ENCODE measurements at places on chromosomes 16 and 17.

DNA sequence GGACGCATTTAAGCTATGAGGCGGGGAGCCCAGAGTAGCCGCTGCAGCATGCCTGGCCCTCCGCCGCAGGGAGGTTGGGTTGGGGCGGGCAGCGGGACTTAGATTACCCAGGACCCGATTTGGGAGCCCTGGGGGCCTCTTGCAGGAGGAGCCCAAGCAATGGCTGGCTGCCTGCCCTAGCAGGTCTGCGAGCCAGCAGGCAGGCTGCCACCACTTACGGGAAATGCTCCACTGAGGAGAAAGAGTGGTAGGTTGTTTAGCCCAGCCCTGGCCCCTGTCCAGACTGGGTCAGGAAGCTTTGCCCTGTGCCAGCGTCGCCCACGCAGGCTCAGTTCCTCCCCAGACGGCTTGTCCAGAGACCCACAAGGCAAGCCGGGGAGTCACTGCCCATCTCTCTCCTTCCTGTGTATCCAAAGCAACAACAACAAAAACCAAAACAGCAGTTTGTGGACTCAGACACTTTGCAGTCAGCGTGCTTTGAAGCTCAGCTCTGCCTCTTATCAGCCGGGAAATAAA lies 10.3 kb upstream of the TVP23A start:
- DNase-seq = peak; percentile 78

DNA sequence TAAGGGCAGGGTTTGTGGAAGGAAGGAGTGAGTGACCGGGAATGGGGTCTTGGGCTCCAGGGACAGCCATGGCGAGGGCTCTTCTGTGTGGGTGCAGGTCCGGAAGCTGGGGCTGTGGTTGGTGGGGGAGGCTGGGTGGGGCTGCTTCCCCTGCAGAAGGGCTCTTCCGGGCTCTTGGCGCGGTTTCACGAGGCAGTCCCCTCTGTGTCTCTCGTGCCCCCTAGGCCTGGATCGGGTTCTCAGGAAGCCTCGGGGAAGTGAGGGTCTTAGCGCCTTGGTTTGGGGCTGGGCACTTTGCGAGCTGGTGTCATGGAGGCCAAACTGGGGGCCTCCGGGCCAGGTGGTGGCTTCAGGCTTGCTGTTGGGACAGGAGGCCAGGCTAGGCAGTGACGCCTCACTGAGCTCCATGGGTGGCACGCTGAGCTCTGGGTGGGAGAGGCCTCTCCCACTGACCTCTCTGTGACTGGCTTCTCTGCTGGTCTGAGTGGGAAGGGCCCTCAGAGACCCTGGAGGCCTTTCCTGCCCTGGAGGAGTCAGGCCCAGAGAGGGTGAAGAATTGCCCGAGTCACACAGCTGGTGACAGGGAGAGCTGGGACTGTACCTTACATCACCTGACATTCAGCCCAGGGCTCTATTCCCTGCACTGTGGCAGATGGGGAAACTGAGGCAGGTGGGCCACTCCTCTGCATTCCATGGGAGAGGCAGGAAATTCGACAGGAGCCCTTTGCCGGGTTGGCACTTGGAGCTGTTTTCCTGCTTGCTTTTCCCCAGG lies 8.2 kb downstream of the ADCY7 start:
- no peak for DNase-seq

DNA sequence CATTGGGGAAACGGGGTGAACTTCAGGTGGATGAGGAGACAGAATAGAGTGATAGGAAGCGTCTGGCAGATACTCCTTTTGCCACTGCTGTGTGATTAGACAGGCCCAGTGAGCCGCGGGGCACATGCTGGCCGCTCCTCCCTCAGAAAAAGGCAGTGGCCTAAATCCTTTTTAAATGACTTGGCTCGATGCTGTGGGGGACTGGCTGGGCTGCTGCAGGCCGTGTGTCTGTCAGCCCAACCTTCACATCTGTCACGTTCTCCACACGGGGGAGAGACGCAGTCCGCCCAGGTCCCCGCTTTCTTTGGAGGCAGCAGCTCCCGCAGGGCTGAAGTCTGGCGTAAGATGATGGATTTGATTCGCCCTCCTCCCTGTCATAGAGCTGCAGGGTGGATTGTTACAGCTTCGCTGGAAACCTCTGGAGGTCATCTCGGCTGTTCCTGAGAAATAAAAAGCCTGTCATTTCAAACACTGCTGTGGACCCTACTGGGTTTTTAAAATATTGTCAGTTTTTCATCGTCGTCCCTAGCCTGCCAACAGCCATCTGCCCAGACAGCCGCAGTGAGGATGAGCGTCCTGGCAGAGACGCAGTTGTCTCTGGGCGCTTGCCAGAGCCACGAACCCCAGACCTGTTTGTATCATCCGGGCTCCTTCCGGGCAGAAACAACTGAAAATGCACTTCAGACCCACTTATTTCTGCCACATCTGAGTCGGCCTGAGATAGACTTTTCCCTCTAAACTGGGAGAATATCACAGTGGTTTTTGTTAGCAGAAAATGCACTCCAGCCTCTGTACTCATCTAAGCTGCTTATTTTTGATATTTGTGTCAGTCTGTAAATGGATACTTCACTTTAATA lies 7.0 kb upstream of the TMEM235 start:
- DNase-seq = no peak

DNA sequence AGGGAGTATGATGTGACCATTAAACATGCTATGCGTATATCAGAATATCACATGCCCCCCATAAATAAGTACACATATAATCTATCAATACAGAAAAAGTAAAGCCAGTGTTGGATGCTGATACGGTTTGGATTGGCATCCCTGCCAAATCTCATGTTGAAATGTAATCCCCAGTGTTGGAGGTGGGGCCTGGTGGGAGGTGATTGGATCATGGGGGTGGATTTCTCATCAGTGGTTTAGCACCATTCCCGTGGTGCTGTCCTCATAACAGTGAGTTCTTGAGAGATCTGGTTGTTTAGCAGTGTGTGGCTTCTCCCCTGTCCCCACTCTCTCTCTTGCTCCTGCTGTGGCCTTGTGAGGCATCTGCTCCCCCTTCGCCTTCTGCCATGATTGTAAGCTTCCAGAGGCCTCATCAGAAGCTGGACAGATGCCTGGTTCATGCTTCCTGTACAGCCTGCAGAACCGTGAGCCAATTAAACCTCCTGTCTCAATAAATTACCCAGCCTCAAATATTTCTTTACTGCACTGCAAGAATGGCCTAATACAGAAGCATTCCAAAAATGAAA lies 88.9 kb downstream of the AATF start:
- no peak for DNase-seq

DNA sequence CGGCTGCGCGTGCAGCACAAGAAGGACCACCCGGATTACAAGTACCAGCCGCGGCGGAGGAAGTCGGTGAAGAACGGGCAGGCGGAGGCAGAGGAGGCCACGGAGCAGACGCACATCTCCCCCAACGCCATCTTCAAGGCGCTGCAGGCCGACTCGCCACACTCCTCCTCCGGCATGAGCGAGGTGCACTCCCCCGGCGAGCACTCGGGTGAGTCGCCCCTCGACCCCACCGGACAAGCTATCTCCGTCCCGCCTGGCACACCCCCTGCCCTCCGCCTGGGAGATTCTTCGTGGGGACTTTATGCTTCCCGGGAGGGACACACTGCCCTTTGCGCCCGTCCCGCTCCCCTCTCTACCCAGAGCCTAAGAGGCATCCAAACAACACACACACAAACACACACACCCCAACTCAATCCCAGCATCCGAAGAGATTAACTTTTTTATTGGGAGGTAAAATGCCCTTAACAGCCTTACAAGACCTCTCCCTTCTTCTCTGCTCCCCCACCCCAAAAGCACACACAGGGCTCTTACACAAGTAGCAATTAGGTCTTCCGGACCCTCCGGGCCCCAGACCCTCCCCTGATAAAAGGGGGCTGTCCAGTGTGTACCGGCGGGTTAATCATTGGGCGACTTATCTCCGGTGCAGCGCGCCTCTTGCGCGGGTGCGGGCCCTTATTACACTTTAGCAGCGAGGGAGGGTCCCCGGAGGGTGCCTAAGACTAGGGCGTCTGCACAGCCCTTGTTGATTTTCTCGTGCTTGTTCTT lies 2.1 kb downstream of the SOX9 start:
- DNase-seq = peak; percentile 28

DNA sequence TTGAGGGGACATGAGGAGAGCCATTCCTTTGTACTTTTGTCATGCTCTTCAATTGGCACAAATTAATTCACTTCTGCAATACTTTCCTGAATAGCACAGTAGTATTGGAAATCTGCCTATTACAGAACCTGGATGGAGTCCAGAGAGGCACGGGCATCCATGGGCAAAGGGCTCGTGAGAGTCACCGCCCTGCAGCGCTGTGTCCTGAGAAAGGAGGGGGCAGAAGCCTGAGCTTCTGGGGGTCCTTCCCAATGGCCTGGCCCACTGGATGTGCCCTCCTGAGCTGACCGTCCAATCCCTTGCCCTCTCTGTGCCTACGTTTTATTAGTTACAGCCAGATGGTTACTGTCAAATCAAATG lies 3.5 kb downstream of the G6PC1 start:
- no peak for DNase-seq

GRCh38 chr16:66491716-66492064 lies 58.2 kb downstream of the TK2 start:
- DNase-seq = no peak

DNA sequence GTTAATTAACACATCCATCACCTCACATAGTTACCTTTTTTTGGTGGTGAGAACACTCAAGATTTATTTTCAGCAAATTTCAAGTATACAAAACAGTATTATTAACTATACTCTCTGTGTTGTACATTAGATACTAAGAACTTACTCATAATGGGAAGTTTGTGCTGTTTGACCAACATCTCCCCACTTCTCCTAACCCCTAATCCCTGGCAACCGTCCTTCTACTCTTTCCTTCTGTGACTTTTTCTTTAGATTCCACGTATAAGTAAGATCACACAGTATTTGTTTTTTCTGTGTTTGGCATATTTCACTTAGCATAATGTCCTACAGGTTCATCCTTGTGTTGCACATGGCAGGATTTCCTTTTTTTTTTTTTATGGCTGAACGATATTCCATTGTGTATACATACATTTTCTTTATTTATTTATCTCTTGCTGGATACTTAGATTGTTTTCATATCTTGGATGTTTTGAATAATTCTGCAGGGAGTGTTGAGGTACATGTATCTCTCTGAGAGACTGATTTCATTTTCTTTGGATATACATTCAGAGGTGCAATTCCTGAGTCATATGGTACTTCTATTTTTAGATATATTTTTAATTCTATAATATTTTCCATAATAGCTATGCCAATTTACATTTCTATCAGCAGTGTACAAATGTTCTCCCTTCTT lies 19.0 kb downstream of the PPM1D start:
- DNase-seq = no peak

GRCh38 chr16:19882646-19883045 lies 2.0 kb downstream of the GPRC5B start:
- no peak for DNase-seq

DNA sequence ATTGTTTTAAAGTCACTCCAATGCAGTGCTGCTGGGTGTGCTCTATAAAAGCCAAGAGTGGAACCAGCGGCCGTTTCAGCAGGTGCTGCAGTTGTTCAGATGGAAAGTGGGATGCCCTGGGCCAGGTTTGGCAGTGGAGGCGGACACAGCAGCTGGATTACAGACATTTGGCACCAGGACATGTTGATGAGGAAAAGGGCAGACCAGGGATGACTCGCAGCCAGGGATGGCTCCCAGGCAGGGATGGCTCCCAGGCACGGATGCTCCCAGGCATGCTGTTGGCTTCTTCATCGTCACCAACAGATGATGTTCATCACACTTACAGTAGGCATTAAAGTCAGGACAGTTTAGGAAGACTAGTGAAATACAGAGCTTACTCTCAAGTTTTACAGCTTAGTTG lies 10.0 kb downstream of the GAN start:
- no peak for DNase-seq

DNA sequence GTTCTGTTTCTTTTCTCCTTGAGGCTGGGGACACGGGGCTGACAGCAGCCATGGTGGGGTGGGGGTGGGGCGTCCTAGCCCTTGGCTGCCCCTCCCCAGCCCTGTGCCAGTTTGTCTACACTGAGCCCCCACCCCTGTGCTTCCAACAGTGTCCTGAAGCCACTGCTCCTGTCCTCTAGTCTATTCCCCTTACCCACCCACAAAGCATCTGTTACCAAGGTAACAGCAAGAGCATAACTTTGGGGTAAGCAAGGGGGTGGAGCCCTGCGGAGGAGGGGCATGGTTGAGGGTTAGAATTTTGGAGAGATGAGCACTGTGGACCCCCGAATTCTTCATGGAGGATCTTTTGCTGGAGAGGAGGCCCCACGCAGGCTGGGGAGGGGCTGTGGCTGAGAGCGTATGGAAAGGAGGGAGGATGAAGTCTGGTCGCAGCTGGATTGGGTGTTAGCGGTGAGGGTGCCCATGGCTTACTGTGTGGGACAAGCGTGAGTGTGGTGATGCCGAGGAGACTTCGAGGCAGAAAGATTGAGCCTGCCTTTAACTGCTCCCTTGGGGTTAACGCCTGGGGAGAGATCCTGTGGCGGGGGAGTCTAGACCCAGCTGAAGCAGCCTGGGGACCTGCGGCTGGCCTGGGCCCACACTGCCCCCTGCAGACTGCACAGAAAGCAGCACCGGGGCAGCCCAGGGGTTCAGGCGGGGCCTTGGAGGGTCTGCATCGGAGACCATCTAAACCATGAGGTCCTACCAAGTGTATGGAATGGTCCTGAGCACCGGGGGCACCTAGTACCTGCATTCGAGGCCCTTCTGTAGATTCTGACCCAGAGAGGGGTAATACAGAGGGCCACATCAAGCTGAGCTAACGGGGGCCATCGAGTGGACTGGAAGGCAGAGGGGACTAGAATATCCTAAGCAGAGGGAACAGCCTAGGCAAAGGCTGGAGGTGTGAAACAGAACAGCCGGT lies 6.1 kb upstream of the STAC2 start:
- DNase-seq = peak; percentile 33

GRCh38 chr17:50361561-50362480 lies 11.2 kb downstream of the MRPL27 start:
- no peak for DNase-seq

GRCh38 chr17:70034158-70034557 lies 40.9 kb upstream of the KCNJ16 start:
- no peak for DNase-seq

DNA sequence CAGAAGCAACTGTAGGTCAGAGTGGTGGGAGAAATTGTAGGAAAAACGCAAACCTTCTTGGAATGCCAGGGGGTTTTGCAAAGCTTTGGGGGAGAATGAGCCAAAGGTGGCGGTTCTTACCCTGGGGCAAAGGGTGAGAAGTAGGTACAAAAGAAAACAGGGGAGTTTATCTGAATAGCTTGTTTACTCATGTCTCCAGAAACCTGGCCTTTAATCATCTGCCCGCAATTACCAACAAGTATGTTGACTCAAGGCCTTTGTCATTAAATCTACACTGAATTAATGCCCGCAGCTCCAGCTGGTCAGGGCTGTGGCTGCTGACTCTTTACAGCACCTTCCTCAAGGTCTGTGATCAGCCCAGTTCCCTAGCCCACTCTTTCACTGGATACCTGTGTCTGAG lies 320.1 kb downstream of the CBLN1 start:
- no peak for DNase-seq

DNA sequence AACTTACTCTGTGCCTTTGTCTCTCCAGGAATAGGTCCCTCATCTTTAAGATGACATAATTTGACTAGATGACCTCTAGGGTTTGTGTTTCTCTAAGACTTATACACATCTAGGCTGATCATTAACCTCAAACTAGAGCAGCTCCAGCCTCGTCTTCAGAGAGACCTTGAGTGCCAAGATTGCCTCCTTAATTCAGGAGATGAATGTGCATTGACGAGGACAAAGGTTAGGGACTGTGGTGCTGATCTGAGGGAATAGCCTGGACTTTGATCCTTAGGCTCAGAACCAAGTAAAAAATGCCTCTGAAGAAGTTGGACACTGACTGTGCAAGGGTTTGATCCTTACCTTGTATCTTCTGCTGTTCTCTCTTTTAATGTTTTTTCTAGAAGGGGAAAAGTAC lies 17.2 kb upstream of the ASIC2 start:
- DNase-seq = no peak

- no peak for DNase-seq
Observed at GRCh38 chr17:16258901-16259300, 41.9 kb downstream of the PIGL start.

Data from DMS79 (cell line).